ENCODE measurements at places on chromosomes 6 and 20.

DNA sequence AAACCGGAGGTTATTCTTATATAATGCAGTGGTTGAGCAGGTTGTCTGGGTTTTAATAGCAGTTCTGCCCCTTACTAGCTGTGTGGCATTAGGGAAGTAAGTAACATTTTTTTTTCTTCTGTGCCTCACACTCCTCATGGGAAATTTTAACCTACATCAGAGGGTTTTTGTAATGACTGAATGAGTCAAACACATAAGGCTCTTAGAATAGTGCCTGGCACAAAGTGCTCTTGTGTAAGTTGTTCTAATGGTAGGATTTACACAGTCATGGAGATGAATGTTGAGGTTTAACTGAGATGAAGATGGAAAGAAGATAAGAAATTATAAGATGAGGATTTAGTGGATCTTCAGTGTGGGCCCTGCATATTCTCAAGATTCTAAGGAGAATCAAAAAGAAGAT lies 68.4 kb upstream of the PHIP start:
- no peak for DNase-seq

GRCh38 chr20:38230253-38230551 lies 30.3 kb downstream of the KIAA1755 start:
- DNase-seq = no peak

DNA sequence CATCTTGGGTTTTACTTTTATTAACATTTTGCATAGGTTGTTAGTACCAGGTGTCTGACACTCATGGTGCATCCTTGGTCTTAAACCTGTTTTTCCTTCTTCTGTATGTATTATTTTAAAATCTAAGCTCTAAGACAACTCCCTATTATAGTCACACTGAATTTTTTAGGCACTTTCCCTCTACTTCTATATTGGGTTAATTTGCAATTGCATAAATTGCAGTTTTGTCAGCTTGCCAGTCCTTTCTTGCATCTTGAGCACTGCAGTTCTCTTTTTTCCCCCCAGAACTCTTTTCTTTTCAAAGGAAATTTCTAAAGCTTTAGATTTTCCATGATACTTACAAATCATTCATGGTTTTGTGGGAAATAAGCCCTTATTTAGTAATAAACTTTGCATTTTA lies 70.6 kb downstream of the ZNF292 start:
- DNase-seq = no peak

DNA sequence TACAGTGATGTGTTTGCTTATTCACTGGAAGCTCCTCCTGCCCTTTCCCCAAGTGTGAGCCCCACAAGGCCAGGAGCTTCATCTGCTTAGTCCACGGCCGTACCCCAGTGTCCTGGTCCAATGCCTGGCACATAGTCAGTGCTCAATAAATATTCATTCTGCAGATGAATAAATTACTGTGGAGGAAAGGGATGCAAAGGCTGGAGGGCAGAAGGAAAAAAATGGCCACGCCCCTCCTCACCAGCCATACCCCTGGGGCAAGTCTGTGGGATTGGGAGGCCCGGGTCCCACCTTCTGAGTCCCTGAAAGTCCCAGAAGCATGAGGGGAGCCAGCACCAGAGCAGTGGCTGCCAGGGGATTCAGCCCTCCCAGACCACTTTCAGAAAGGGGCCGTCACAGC lies 65.5 kb downstream of the GRM4 start:
- no peak for DNase-seq

- no peak for DNase-seq
These were observed 46.0 kb upstream of the TOP1 start for GRCh38 chr20:40982415-40983145.

DNA sequence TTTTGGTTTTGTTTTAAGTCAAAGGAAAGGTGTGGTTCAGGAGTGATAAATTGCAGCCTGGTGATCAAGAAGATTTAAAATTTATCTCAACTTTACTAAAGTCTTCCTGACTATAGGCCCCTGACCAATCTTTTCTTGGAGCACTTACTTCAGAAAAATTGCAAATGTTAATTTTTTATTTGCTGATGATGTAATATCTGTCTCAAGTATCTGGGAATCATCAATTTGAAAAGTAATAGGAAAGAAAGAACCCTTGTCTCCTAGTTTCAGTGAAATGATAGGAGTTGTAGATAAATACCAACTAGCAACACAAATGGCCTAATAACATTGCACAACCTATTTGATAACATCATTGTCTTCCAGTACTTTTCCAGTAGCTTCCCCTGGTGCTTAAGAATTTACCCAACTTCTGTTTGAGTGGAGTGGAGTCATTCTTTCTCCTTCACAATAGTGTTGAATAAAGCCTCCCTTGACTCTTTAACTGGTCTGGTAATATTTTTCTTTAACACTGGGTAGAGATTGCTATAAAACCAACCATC lies 648.3 kb upstream of the ADGRB3 start:
- no peak for DNase-seq

Data from CD4-positive, alpha-beta T cell treated with Interleukin-1 beta for 1 hour (primary cell).